ENCODE measurements at places on chromosomes 16 and 17. TPM values are rescaled to one million over a fixed set of nuclear protein-coding genes. Genes with fewer than 3 reads are reported as not detected.

Gene MYCBPAP
- total RNA-seq = 2.4 TPM

Gene SLC22A31
- total RNA-seq = 0.25 TPM

Gene SLC38A8
- total RNA-seq = not detected

Gene ANKS3
- 21.8 TPM for total RNA-seq

Gene PLK1
- total RNA-seq = 12.2 TPM

Gene PERCC1
- total RNA-seq = not detected

Gene PLLP
- total RNA-seq = 0.31 TPM

Gene C17orf113
- total RNA-seq = 0.26 TPM

Gene USP43
- total RNA-seq = 0.06 TPM

Gene KRTAP4-9
- not detected for total RNA-seq

Gene PDILT
- not detected for total RNA-seq

Gene CCL17
- not detected for total RNA-seq

Gene GNGT2
- 0.66 TPM for total RNA-seq

Gene RAB40C
- total RNA-seq = 8.3 TPM

Gene CD300LB
- total RNA-seq = not detected

Gene KRT9
- not detected for total RNA-seq

Gene FOXL1
- 31.0 TPM for total RNA-seq

Gene KRTAP4-5
- total RNA-seq = not detected

Gene RAD51C
- 23.5 TPM for total RNA-seq

Gene TP53TG3B
- total RNA-seq = not detected

Gene KRTAP4-4
- not detected for total RNA-seq

Gene CCDC200
- total RNA-seq = not detected

Gene CACNG3
- total RNA-seq = not detected

Gene DNAJA2
- 86.2 TPM for total RNA-seq

Gene PLCD3
- total RNA-seq = 27.3 TPM

Gene CAPN15
- total RNA-seq = 20.6 TPM

Gene MRM1
- total RNA-seq = 2.2 TPM

Gene CD300A
- not detected for total RNA-seq

Gene CCL18
- total RNA-seq = not detected

Gene MYL4
- not detected for total RNA-seq

Gene ABCA10
- total RNA-seq = 1.2 TPM

Gene TPSG1
- total RNA-seq = not detected

Gene AHSP
- total RNA-seq = not detected

Gene NME4
- total RNA-seq = 67.6 TPM

Gene ENO3
- total RNA-seq = 4.5 TPM

Gene ZG16
- total RNA-seq = not detected

Gene CNTNAP4
- total RNA-seq = 1.3 TPM

Gene ELMO3
- total RNA-seq = 0.66 TPM

Gene TMEM186
- 3.8 TPM for total RNA-seq

Gene G6PC1
- total RNA-seq = not detected

Gene MT1E
- total RNA-seq = 90.1 TPM

Gene FBXW10
- under 0.01 TPM for total RNA-seq

Gene KRTAP1-1
- not detected for total RNA-seq

Gene KRTAP1-5
- not detected for total RNA-seq

Gene HSD17B2
- total RNA-seq = 0.68 TPM

Gene USP36
- total RNA-seq = 17.8 TPM

Gene NAGS
- 0.93 TPM for total RNA-seq

Gene CHST4
- total RNA-seq = not detected

Gene SNF8
- total RNA-seq = 126 TPM

Gene EVPL
- not detected for total RNA-seq

Gene CDK5R1
- total RNA-seq = 0.79 TPM

Gene GRIN2C
- not detected for total RNA-seq

Gene WSB1
- total RNA-seq = 116 TPM

Gene ARHGDIG
- total RNA-seq = 0.37 TPM

Gene NPIPB2
- 3.7 TPM for total RNA-seq

Gene TAC4
- total RNA-seq = not detected

Gene RFWD3
- total RNA-seq = 24.3 TPM

All from aortic smooth muscle cell (primary cell).